ENCODE measurements at places on chromosomes 16 and 17. TPM values are rescaled to one million over a fixed set of nuclear protein-coding genes. Genes with fewer than 3 reads are reported as not detected.
A peak's percentile ranks its signal among the peaks of the same experiment; 100 is the strongest.

GRCh38 chr17:2172077-2172851 is 117.4 kb downstream of the HIC1 start:
- peak; percentile 86 for DNase-seq

GRCh38 chr16:86761111-86762031 is 183.0 kb downstream of the FOXL1 start:
- peak; percentile 61 for DNase-seq

HS3ST2 gene
- total RNA-seq = not detected

SLC12A3 gene
- total RNA-seq = not detected

DNA sequence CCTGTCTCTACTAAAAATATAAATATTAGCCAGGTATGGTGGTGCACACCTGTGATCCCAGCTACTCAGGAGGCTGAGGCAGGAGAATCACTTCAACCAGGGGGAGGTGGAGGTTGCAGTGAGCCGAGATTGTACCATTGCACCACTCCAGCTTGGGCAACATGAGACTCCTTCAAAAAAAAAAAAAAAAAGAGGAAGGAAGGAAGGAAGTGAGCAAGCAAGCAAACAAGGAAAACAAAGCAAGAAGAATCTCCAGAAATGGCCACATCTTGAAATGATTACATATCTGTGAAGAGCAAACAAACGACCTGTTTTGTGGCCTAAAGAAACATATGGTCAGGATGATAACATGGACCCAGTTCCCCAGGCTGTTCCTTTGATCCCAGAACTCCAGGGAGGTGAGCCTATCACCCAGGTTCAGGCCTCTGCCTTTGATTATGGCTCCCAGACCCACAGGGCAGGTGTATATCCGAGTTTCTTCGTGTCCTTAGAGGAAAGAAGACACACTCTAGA is 8.9 kb downstream of the ACOX1 start:
- DNase-seq = peak; percentile 32

DNA sequence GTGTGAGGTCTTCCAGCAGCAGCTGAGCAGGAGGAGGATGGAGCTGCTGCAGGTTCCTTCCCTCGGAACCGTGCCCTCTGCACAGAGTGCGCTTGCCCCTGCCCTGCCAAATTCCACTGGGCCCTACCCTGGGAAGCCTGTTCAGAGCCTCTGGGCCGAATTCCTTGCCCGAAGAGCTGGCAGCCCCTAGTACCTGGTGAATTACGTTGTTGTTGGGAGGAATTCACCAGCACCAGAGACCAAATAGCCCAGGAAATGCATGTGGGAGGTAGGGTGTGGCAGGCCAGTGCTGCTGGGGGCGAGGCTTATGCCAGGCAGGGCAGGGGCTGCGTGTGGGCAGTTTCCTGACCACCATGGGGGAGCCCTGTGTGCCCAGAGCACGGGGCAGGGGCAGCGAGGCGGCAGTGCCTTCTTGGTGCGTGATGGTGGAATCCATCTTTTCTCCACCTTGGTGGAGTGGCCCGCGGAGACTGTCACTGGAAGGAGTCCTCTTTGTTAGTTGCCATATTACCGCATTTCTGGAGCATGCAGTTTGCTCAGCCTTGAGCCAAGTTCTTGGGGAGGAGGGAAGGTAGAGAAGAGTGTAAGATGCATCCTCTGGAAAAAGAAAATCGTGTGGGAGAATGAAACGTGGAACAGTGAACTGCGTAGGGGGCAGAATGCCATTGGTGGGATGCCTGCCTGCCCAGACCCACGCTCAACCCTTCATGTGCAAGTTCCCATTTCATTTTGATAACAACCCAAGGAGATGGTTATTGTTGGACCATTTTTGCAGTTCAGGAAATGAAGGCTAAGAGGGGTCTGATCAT is 2.3 kb downstream of the MRC2 start:
- DNase-seq = no peak

Data from HFFc6 (cell line).